ENCODE measurements at places on chromosomes 6 and 20. TPM values are rescaled to one million over a fixed set of nuclear protein-coding genes. Genes with fewer than 3 reads are reported as not detected.

CCN5 gene
- not detected for total RNA-seq

RRAGD gene
- 20.7 TPM for total RNA-seq

ISM1 gene
- total RNA-seq: 0.06 TPM

USP49 gene
- total RNA-seq: 30.7 TPM

TTBK1 gene
- 1.7 TPM for total RNA-seq

RRBP1 gene
- 35.2 TPM for total RNA-seq
